K562 (cell line): ENCODE measurements at places on chromosomes 16 and 17.

- peak; percentile 87 for DNase-seq
These were observed at the start of gene AMFR for GRCh38 chr16:56425439-56425832. Gene AMFR (minus strand): TSS chr16:56425545. CDS start chr16:56425327, 218 bp downstream.

GRCh38 chr16:29877266-29877961 lies 14.4 kb upstream of the CDIPT start:
- peak; percentile 98 for DNase-seq

DNA sequence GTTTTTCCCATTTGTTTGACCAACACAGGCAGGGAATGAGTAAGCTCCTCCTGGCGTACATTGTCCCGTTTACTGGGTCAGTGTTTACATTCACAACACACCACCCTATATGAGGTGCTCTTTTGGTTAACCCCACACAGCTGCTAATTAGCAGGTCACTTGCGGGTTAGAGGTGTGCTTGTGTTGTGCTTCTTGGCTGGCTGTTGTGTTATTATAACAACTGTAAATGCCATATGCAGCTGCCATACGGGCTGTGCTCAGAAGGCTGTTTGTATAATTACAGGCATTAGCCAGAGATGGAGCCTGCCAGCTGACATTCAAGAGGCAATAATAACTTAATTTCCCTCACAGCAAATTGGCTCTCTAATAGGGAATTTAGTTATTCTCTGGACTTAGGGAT lies 205.1 kb upstream of the ELAC2 start:
- DNase-seq: no peak

DNA sequence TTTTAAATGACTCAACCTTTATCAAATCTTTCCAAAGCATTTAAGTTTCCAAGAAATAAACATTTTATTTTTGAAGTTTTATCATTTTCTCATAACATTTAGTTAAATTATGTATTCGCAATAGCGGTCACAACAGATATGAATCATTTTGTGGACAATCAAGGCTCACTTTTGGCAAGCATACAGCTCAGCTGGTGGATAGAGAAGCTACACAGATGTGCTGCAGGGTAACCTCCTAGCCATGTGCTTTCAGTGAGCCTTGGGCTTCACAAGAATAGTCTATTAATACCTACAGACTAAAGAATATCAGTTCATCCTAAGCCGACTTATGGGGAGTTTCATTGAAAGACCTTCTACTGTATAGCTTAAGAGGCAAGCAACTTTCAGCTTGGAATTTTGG lies 144.8 kb downstream of the MRTFB start:
- no peak for DNase-seq

DNA sequence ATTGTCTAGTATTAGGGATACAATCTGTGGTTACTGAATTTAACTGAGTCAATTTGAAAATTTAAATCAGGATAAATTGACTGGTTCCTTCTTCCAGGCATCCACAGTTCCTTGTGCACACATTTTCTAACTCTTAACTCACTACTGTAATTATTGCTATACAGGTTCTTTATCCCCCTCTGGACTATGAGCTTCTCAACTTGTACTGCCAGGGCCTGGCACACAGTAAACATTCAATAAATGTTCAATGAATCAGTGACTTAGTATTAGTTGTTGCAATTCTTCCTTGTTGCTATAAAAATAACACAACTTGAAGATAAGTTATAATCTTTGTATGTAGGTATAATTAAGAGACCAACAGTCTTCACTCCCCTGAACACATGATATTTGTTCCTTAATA lies 67.9 kb downstream of the SSH2 start:
- DNase-seq: no peak

DNA sequence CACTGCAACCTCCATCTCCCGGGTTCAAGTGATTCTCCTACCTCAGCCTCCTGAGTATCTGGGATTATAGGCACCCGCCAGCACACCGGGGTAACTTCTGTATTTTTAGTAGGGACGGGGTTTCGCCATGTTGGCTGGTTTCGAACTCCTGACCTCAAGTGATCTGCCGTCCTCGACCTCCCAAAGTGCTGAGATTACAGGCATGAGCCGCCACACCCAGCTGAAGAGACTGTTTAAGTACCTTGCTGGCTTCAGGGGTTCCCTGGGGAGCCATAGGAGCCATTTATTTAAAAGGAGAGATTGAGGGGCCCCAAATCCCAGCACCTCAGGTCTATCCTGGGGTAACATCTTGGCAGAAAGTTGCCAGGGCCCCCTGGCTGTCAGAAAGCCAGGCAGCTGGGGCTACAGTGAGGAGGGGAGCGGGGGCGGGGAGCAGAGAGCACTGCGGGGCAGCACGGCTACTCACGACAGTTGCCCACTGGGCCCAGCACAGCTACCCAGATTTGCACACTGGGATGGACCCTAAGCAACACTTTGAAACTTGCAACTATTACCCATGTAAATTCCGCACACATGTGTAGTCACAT lies 1.6 kb downstream of the SNAI3 start:
- DNase-seq: no peak

- DNase-seq: peak; percentile 63
These were observed 668 bp downstream of the JUP start for GRCh38 chr17:41785859-41786226.

GRCh38 chr17:503449-503700 lies 150.8 kb upstream of the RPH3AL start:
- DNase-seq: no peak

- no peak for DNase-seq
These were observed 11.7 kb upstream of the ST6GALNAC2 start for GRCh38 chr17:76597156-76598003.

- no peak for DNase-seq
These were observed 314 bp upstream of the ITGA2B start for GRCh38 chr17:44389723-44390202.

DNA sequence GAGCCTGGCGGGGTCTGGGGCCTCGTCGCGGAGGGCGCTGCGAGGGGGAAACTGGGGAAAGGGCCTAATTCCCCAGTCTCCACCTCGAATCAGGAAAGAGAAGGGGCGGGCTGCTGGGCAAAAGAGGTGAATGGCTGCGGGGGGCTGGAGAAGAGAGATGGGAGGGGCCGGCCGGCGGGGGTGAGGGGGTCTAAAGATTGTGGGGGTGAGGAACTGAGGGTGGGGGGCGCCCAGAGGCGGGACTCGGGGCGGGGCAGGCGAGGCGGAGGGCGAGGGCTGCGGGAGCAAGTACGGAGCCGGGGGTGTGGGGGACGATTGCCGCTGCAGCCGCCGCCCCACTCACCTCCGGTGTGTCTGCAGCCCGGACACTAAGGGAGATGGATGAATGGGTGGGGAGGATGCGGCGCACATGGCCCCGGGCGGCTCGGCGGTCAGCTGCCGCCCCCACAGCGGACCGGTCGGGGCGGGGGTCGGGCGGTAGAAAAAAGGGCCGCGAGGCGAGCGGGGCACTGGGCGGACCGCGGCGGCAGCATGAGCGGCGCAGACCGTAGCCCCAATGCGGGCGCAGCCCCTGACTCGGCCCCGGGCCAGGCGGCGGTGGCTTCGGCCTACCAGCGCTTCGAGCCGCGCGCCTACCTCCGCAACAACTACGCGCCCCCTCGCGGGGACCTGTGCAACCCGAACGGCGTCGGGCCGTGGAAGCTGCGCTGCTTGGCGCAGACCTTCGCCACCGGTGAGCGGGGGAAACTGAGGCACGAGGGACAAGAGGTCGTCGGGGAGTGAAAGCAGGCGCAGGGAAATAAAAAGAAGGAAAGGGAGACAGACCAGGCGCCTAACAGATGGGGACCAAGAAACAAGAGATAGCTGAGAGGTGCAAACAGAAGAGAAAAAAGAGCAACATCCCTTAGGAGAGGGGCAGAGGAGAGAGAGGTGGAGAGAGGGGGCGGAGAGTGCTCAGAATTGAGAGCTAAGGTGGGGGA lies at the start of gene PNMT:
TSS of gene PNMT (plus strand) at position 509 of the 980 bp plus-strand sequence. CDS start at position 532, 23 bp downstream.
- DNase-seq: peak; percentile 76

DNA sequence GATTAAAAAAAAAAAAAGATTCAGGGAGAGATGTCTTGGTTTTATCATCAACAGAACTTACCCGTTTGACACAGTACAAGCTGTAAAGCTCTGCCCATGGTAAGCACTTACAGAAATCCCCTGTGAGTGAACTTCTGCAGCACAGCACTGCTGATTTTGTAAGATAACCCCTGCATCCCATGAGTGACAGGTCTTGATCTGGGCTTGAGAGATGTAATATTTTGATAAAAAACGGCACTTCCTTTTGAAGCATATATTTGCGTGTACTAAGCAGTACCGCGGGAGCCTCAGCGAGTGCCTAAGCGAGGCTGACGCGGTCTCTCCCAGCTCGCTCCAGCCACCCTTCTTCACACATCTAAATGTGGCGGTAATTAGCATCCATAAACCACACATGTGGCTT lies 50.5 kb downstream of the IKZF3 start:
- no peak for DNase-seq

GRCh38 chr17:79544142-79544914 lies 66.5 kb downstream of the RBFOX3 start:
- DNase-seq: no peak

DNA sequence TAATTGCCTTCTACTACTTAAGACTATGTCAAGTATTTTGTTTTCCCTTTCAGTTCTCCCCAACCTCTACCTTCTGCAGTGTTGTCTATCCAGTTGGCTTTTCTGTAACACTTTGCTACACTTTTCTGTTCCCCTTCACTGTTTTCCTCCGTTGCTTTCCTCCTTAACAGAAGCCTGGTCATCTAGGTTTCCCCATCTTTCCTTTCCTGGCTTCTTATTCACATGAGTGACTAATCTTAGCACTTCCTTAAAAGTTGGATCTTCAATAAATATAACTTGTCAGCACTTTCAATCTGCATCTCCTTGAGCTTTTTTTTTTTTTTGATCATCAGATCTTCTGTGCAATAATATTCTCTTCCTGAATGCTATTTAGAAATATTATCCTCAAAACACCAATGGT lies 2.8 kb upstream of the SLFN11 start:
- DNase-seq: no peak

DNA sequence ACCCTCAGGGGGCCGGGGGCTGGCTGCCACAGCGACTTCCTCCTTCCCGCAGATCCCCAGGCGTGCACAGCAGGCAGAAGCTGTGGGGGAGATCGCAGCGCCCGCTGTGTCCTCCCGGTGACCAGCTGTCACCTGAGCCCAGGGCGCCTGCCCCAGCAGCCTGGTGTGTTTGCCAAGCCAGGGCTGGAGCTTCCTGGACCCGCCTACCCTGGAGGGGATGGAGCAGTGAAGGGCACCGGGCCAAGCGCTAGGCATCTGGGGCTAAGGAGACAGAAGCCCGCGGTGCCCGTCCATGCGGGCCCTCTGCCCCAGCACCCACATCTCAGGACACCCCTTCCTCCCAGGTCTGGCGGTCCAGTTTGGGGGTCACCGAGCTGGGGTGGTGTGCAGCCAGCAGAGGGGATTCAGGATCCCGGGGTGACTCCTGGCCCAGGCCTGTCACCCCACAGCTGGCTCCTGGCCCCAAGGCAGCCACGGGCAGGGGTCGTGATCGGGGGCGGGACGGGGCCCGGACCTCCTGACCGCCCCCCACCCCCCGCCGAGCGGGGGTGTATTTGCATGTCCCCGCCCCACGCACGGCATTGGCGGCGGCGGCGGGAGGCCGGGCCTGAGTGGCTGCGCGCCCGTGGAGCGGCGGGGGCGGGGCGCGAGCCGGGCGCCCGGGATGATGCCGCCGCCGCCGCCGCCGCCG lies at the start of gene RAB26:
TSS of gene RAB26 (plus strand) at position 645 of the 691 bp plus-strand sequence. CDS start 159 bp downstream, outside the sequence.
- peak; percentile 83 for DNase-seq

DNA sequence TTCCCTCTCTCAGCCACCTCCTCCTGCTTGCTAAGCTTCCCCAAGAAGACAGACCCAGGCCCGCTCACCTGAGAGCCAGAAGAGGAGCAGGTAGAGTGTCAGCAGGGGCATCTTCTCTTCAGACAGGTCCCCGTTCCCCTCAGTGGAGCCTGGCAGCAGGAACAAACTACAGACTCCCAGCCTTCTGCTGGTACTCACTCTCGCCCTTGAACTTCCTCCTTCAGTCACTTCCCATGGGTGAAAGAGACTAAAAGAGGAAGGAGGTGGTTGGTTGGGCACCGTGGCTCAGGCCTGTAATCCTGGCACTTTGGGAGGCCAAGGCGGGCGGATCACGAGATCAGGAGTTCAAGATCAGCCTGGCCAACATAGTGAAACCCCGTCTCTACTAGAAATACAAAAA lies at the start of gene CD300LF:
TSS of gene CD300LF (minus strand) at position 168 of the 400 bp plus-strand sequence. CDS start at position 111, 57 bp downstream.
- DNase-seq: no peak
